Activated naive CD4-positive, alpha-beta T cell (primary cell): ENCODE measurements at places on chromosomes 6 and 20.

DNA sequence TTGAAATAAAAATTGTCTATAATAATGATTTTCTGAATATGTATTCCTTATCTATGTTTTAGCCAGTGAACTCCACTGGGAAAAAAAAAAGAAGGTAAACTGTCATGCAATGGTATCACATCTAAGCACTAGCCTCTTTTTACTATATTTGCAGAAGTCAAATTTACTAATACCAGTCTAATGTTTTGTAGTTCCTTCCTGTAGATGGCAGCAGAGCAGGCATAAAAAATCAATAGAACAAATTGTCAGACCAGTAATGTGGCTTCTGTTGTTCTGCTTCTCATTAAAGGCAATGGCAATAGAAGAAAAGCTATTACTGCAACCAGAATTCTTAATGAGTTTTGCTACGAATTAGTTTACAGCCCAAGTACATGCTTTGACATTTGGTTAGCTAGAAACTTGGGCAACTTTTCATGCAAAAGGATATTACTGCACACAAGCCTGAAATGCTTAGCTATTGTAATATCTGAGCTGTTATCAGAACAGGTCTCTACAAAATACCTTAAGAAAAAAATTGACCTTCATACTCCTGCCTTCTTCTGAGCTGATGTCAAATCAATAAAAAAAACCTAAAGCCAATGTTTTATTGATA lies 476.9 kb downstream of the KHDRBS2 start:
- no peak for DNase-seq

DNA sequence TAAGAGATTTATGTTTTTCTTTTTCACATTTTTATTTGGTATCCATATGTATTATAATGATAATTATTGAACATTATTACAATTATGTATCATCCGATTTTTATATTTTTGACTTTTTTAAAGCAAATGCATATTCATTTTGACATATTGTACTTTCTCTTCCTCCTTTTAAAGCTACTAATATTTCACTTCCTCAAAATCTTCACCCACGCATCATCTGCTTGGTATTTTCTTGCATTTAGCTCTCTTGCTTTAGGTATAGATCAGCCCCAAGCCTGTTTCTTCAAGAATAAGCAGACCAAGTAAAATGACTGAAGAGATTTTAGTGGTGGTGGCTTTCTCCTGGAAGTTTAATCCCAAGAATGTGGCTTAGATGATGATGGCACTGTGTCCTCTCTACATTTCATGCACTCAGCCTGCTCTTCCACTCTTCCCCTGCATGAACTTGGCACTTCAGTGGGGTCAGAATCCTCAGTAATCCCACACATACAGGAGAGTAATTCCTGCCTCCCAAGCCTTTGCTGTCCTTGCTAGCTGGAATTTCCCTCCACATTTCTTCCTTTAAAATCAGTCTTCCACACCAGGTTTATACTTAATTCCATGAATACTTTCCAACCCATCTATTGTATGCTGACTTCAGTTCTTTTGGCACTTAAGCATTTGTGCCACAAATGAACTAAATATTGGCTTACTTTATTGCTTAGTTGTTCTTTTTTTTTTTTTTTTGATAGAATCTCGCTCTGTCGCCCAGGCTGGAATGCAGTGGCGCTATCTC lies 8.2 kb downstream of the NCOA7 start:
- DNase-seq, result no peak

GRCh38 chr6:55877283-55877682 lies 1.9 kb upstream of the BMP5 start:
- DNase-seq, result no peak

- no peak for DNase-seq
Measured at GRCh38 chr6:25405442-25405841, 126.3 kb downstream of the CARMIL1 start.

DNA sequence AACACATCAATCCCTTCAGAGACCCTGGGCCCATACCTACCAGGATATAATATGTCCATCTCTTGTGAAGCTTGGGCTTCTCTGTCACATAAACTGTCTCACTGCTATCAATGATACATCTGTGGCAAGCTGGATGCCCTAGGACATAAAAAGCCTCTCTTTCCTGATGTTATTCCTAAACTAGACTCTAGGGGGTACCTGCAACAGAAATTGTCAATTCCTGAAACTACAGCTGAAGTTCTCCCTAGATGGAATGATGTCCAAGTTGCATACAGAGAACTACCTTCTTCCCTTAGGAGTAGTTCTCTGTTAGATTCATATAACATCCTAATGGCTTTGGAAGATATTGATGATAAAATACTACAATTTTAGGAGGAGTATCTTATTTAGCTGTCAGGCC lies 35.8 kb downstream of the TBX18 start:
- DNase-seq, result no peak

DNA sequence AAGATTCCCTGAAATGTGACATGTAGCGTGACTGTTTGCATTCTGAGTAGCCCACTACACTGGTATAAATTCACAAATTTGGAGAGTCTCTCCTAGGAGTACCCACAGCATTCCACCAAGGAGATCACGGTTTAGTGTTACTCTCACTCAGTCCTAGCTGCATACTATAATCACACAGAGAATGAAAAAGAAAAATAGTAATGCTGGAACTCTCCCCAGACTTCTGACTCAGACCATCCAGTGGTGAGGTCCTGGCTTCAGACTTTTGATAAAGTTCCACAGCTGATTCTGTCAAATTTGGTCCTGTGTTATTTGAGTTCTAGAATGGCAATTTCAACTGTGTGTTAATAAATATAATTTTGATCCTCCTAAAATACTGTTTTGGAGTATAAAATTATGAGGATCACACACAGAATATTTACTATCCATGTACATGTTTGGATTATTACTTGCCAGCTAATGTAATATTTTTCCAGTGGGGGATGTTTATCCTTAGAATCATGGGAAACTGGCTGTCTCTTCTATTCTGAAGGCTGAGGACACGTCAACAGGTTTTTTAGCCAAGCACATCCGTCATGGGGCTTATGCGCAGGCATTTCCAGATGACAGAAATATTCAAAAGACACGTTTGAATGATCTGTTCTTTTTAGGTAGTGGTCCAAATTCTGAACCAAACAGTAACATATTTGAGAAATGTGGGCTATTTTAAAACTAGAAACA lies 5.1 kb upstream of the KIAA0408 start:
- DNase-seq, result no peak

DNA sequence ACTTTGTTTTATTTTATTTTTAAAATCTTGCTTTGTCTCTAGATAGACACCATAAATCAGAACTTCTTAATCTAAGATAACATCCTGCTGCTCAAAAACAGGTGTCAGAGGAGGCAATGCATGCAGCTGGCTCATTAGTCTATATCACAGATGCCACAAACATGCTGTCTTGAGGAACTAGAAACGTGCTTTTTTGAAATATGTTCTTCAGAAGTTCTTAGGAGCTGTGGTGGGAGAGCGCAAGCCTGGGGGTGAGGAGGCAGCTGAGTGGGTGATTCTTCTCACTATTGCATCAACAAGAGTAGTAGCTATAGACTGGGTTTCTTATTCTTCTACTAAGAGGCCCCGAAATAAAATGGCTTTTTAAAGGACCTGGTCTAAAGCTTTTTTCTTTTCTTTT lies 23.4 kb downstream of the IL22RA2 start:
- no peak for DNase-seq
